ENCODE measurements at places on chromosomes 2 and 18.
A peak's percentile ranks its signal among the peaks of the same experiment; 100 is the strongest.

GRCh38 chr2:42809819-42810120 lies 17.4 kb upstream of the HAAO start:
- DNase-seq = no peak

DNA sequence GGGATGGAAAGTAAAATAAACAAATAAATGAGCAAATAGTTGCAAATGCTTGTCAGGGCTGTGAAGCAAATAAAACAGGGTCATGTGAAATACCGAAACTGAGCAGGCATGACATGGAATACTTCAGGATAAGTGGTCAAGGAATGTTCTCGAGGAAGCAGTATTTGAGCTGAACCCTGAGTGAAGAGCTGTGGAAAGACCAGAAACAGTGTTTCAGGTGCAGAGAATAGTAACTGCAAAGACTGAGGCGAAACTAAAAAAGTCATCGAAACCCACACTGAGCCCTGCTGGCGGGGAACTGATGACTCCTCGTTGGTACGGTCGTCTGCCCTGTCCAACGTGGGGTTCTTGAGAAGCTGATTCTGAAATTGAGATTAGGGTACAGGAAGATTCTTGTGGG lies 27.2 kb upstream of the MYCN start:
- no peak for DNase-seq

DNA sequence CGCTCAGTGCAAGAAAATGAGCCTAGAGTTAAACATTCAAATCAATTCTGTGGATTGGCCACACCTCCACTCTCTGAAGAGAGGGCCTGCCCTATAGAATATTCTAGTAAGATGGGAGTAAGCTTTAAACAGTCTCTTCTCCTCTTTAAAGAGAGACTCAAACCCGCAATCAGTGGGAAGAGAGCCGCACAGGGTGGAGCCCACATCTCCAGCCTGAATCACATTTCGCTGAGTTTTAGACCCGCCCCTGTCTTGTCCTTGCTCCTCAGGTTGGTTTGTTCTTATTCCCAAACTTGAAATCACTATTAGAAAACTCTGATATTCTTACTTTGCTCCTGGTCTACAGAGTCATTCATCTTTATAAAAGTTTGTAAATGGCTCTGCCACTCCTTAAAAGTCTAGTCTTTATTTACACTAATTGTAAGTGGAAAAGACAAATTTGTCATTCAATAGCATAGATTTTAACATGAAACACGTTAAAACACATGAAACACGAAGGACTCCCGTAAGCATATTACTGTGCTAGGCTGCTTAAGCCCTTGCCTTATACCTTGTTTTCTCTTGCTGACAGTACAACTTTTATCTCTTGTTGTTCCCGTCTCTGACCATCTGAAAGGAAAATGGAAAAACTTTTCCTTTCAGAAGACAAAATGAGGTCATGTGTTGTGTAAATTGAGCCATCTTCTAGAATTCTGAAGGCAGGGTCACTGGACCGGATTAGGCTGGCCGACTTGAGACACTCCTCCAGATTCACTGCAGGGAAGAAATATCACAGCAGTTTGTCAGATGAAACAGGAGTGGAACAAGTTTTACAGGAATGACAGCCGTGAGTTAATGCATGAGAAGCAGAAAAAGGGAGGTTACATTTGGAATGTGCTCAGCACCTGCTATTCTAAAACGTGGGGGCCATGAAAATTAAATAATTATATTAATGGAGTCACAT lies 5.6 kb downstream of the DSC1 start:
- DNase-seq = no peak

GRCh38 chr2:190283783-190284182 lies 35.8 kb downstream of the HIBCH start:
- no peak for DNase-seq

- no peak for DNase-seq
These were observed 18.6 kb downstream of the THAP4 start for GRCh38 chr2:241618296-241618805.

GRCh38 chr18:34772887-34773286 lies 62.8 kb downstream of the DTNA start:
- peak; percentile 53 for DNase-seq

GRCh38 chr2:118923371-118923770 lies 18.6 kb upstream of the MARCO start:
- DNase-seq = no peak
